AML-193 (cell line): ENCODE measurements at places on chromosomes 3 and 15.

DNA sequence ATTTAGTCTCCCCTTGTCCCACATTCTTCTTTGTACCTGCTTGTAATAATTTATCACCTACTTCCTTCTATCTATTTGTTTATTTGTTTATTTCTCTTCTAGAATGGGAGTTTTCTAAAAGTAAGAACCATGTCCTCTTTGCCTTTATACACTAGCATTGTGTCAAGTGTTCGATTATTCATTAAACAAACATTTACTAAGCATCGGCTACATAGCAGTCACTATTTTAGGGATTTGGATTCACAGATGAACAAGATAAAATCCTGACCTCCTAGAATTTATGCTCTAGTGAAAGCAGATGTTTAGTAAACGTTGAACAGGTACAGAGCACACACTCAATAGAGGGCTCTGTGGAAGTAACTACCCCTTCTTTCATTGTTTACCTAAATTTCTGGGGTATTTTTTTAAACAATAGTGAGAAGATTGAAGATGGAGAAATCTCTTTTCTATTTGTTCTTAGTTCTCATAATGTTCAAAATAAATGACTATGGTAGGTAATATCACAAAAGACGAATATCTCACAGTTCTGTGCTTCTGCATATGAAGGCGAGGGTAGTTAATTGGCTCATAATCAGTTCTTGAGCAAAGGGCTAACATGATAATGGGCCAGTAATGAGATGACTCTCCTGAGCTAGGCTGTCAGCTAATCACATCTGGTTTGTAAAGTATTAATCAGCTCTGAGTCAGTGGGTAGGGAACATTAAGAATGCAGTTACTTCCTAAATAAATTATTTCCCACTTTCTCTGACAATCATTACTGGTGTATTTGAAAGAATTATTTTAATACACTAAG lies 111.9 kb downstream of the SLC9A9 start:
- no peak for DNase-seq

DNA sequence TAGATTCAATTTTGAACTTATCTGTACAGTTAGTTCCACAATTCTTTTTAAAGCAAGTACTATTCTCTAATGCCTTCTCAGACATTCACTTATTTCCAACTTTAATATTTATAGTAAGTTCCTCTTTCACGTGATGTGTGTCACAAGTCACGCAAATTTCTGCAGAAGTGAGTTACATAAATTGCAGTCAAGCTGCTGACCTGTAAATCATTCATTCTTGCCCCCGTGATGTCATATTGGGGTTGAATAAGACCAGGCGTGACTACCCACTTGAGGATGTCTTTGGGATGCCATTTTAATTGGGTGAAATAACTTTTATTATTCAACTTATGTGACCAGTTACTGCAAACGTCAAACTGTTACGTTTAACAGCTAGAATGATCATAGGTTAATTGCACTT lies 15.1 kb downstream of the PPARG start:
- peak; percentile 48 for DNase-seq

DNA sequence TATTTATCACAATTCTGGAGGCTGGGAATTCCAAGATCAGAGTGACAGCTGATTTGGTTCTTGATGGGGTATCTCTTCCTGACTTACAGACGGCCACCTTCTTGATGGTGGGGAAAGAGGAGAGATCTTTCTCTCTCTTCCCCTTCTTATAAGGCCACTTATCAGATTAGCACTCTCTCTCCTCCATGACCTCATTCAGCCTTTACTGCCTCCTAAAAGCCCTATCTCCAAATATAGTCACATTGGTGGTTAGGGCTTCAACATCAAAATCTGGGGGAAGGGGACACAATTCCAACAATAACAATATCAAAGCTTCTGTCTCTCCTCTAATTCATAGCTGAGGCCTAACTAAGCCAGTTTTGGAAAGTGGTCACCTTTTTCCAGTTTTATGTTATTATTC lies 91.7 kb upstream of the MBNL1 start:
- no peak for DNase-seq

DNA sequence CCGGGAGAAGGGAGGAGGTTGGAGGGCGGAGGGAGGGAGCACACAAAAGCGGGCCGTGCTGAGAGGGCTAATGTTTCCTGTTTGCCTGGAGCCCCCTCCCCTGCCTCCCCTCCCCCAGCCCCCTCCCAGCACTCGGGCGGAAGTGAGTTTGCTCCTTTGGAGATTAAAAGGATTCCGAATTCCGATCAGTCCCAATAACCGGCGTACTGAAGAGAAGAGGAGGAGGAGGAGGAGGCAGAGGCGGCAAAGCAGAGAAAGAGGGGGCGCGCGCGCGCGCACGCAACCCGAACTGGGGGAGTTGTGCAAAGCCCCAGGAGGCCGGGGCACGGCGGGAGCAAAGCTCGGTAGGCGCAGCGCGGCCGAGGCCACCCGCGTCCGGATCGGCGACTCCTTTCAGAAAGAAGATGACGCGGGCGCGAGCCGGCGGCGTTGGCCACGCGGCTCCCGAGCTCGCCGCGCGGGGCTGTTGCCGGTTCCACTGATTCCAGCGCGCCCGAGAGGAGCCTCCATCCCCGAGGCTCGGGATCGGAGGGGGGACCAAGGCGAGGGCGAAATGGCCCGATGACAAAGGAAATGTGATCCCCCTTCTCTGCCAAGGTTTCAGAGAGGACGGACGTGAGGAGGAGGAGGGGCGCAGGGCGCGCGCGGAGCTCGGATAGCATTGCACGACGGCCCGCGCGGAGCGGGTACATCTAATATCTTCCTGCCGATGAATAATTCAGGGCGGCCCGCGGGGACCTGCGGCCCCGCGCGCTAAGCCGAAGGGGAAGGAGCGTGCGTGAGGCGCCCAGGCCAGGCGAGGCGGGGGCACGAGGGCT lies 1.1 kb upstream of the TRIM71 start:
- DNase-seq = no peak

DNA sequence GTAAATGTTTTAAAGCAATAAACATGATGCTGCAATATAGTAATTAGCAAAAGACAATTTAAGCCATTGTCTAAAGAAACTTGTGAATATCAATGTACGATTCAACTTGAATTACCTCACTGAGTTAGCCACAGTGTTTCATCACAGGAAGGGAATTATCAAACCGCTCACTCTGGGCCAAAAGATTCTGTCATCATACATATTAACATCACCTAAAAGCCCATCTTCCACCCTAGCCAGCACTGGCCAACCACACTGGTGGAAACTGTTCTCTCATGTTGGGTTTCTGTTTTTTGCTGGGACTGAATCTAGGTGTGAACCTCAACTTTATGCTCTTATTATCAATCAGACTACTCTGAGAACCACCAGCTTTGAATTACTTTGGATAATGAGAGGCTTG lies 497.7 kb upstream of the THBS1 start:
- DNase-seq = peak; percentile 16

DNA sequence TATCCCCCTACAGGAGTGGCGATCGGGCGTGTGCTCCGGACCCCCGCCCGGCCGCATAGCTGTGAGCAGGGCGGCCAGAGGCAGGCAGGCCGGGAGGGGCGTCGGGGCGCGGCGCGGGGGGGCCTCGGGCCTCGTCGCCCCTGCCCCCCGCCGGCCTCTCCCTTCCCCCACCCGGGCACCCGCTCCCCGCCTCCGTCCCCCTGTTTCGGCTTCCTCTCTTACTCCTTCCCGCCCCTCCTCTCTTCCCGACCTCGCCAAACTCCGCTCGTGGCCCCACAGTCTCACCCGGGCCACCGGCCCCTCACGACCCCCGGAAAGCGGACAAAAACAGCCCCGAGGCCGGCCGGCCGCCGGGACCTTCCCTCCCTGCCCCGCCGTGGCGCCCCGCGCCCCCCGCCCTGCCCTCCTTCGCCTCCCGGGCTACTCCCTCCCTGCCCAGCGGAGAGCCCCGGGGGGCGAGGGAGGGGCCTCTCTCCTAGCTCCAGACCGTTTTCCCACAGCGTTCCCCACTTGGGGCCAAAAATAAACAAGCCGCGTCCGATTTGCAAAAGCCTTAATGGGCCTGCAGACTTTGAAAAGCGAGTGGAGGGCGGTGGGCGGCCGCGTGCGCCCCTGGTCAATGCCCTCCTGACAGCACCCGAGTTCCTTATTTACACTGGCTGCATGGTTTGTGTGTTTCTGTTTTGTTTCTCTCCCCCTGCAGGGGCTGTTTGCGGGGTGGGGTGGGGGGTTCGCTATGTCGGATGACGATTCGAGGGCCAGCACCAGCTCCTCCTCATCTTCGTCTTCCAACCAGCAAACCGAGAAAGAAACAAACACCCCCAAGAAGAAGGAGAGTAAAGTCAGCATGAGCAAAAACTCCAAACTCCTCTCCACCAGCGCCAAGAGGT lies 1.0 kb downstream of the UBE2E1 start:
- DNase-seq = no peak

DNA sequence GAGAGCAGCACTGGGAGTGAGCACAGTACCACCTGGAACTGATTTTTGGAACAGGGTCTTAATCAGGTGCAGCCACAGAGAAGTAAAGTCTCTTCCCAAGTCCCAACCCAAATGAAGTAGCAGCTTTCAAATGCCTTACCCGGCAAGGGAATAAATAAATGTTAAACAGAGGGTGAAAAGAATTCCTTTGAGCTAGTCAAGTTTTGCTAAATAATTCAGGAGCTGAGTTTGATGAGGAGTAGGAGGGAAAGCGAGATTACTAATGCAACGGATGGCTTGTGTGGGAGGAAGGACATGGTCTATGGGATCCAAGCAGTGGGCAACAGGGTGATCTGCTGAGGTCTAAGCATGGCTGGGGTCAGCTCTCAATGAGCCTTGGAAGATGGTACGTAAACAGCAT lies 204.5 kb upstream of the ST8SIA2 start:
- no peak for DNase-seq

DNA sequence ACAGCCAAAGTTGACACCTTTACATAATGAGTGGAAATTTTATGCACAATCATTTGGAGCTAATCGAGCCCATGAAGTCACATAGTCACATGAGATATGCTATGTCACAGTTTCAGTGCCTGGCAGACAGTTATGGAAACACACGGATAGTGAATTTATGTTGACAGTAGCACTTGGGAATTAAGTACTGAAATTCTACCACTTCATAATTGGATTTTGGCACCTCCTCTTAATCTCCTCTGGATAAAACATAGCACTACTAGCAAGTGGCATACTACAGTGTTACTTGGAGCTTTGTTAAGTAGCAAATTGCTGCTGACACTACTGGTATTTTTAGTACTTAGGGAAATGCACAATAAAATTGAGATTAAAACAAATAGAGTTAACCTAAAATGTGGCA lies 1679.4 kb downstream of the OTOL1 start:
- no peak for DNase-seq

GRCh38 chr15:77819851-77820728 lies 187.4 kb upstream of the LINGO1 start:
- no peak for DNase-seq
